Adrenal gland (tissue), 19 donors: ENCODE measurements at places on chromosomes 13 and 19.

- DNase-seq, result no peak
Measured at GRCh38 chr19:54480051-54480450, 7.0 kb upstream of the CDC42EP5 start.

GRCh38 chr13:37364007-37364406 lies 234.6 kb downstream of the POSTN start:
- no peak for DNase-seq

DNA sequence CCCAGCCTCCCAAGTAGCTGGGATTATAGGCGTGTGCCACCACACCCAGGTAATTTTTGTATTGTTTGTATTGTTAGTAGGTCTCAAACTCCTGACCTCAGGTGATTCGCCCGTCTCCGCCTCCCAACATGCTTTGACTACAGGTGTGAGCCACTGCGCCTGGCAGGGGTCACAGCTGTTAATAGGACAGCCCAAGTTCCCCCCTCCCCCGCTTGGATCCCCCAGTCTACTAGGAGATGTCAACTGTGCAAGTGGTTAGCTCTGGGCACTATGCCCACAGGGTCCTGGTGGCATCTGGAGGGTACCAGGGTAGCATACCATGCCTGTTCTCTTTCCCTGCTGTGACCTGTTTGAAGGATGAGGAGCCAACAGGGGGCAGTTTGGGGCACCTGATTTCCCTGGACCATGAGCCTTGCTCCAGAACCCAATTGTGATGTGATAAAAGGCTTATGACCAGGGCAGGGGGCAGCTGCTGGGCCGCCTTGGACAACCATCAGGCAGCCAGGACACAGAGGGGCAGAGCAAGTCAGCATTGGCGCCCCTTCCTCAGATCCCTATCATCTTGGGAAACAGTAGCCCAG lies at the start of gene TSPAN16:
Gene TSPAN16 (plus strand): TSS at position 496 of the 581 bp plus-strand sequence. CDS start 138 bp downstream, outside the sequence.
- peak; percentile 26 for DNase-seq

DNA sequence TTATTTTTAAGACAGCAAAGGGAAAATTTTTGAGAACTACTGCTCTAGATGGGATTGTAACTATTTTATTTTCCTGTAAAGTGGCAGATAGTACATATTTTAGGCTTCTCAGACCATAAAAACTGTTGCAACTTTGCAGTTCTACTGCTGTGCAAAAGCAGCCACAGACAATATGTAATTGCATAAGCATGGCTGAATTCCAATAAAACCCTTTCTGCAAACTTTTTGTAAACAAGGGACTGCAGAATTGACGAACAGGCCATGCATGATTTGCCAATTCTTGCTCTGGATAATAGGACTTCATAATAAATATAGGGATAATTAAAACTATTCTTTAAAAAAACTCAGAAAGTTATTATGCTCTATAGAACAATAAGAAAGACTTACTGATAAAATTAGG lies 149.1 kb downstream of the SLITRK5 start:
- no peak for DNase-seq

DNA sequence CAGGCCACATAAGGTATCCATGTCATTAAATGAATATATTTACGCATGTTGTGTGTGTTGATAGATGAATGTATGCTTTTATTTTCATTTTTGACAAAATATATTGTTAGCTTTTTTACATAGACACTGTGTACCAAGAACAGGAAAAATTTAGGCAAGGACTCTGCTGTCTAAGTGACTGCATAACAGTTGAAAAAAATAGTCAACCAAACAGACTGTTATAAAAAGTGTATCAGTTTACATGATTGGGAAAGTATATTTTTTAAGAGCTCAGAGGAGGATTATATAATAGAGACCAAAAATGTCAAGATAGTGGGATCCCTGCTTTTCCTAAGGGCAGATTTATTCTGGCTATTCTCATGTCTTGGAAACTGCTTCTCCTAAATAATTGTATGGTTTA lies 858.0 kb downstream of the SLITRK1 start:
- no peak for DNase-seq

DNA sequence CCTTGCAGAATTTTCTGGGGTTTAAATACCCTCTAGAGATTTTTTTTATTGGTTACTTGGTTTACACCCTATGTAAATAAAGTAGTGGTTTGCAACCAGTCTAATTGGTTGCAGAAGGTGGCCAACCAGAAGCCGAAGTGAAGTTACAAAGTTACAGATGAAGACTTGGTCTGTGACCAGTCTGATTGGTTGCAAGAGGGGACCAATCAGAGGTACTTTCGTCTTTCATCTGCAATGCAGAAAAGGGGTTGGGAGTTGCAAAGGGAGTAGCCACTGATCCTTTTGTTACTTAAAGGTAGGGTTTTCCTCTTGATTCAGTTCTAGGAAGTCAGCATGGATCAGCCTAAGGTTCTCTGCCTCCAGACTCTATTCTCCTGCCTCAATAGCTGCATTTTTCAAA lies 48.8 kb upstream of the CHST8 start:
- DNase-seq, result no peak

- DNase-seq, result no peak
Measured at GRCh38 chr13:33828431-33829129, 10.6 kb downstream of the RFC3 start.

- DNase-seq, result no peak
Measured at GRCh38 chr13:46086985-46087384, 17.8 kb downstream of the CPB2 start.

- DNase-seq, result no peak
Measured at GRCh38 chr19:51027126-51027806, 850 bp upstream of the KLK11 start.

DNA sequence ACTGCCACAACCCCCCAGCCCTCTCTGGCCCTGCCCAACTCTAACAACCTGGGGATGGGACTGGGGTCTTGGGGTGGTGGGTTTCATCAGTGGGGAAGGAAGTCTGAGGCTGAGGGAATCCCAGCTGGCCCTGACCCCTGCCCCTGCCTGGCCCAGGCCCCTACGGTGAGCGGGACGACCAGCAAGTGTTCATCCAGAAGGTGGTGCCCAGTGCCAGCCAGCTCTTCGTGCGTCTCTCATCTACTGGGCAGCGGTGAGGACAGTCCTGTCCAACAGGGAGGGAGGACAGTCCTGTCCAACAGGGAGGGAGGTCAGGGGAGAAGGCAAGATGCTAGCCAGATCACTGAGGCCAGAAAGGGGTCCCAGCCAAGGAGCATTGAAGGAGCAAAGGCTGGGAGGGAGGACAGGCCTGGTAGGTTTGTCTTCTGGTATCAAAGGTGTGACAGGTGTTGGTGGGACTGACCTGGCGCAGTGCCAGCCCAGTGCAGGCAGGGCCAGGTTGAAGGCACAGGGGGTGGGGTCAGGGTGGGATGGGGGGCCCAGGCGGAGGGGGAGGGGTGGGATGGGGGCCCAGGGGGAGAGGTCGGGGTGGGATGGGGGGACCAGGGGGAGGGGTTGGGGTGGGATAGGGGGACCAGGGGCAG lies 12.1 kb upstream of the LTBP4 start:
- no peak for DNase-seq

DNA sequence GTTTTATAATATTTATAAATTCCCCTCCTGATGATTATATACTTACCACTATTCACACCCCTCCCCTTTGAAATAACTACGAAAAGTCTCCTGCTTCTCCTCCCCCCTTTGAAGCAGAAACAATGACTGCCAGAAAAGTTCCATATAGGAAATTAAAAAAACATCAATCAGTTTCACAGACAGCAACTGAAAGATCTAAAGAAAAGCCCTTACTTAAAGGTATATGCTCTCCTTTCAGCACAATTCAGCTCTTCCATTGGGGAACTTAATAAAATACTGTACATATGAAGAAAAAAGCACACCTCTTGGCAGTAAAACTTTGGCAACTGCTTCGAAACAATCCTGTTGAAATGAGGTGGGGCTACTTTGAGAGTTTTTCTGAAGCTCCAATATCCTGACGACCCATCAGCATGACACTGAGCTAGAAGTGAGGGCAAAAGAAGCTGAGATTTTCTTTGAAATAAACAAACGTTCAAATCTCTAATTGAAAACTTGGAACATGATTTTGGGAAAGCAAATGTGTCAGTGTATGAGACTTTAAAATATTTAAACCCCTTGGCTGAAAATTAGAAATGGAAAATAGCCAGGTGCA lies 147.6 kb upstream of the RXFP2 start:
- no peak for DNase-seq

DNA sequence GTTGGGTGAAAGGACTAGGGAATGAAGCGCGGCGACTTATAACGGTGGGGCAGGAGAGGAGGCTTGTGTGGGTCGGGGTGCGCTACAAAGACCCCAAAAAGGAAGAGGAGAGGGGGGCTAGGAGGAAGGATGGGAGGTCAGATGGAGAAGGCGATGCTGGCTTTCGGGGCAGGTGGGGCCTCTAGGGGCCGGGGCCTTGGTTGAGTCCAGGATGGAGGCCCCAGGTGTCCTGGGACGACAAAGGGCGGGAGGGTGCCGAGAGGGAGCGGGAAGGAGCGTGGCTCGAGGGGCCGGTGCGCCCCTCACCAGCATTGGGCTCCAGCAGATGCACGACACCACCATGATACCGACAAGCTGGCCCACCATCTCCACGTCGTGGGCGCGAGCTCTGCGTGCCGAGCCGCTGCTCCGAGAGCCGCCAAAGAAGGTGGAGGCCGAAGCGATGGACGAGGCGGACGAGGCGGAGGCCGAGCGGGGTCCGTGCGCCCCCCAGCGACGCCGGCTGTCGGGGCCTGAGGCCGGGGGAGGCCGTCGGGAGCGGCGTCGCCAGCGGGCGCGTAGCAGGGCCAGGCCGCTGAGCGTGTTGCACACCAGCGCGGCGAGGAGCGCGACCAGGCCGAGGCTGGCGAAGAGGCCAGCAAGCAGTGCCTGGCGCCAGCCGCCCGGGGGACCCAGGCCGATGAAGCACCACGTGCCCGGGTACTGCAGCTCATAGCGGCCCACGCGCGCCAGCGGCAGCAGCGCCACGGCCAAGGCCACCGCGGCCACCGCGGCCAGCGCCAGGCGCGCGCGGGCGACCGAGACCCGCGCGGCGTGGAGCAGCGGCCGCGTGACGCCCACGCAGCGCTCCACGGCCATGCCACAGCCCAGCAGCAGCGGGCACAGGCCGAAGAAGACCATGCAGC lies 1.8 kb downstream of the PTGER1 start:
- DNase-seq, result no peak

GRCh38 chr13:50125554-50126262 lies 110.5 kb downstream of the KCNRG start:
- peak; percentile 95 for DNase-seq

GRCh38 chr13:79710376-79710775 lies 229.4 kb downstream of the NDFIP2 start:
- no peak for DNase-seq

- no peak for DNase-seq
Measured at GRCh38 chr13:94537740-94538630, 58.0 kb downstream of the TGDS start.

GRCh38 chr13:79090552-79091124 lies 315.4 kb downstream of the RBM26 start:
- no peak for DNase-seq

GRCh38 chr13:64540976-64541375 lies 2689.2 kb downstream of the PCDH9 start:
- no peak for DNase-seq

DNA sequence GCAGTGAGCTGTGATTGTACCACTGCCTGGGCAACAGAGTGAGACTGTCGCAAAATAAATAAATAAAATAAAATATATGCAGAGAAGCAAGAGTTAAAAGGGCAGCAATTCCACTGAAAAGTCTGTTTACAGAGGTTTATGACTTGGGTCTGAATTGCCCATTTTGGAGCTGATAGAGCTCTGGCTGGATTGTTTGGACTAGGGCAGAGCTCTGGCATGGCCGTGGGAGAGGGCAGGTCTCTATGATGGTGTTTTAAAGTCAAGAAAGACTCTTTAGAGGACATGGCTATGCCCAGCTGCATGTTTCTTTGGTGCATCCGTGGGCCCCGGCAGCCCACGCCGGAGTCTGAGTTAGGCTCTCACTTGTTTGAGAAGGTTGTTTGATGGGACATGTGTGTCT lies 64.6 kb upstream of the C1QTNF9 start:
- no peak for DNase-seq

DNA sequence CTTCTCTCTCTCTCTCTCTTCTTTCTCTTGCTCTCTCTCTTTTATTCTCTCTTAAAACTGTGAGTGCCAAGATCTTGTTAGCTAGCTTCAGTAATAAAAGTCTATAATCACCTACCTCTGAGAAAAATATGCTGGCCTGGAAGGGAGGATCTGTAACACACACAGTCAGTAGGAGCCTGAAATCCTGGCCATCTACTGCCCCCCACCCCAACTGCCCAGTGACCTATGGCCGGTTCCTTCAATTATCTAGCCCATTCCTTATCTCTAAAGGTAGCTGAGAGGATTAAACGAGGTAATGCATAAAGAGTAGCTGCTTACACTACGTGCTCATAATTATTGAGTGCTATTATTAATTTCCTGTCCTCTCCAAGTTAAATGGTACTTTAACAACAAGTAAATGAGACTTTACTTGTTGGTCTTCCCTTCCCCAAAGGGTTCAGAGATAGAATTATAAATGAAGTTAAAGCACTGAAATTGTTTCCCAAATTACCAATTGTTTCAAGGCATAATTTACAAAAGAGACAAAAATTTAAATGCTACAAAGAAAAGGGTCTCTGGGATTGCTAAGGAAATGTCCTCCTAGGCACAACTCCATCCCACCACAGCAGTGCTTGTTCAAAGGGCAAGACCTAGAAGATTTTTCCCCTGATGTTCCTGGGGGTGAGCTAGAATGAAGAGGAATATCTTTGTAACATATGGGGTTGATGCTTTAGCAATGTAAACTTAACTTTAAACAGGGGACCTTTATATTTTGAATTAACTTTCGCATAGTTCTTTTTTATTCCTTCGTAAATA lies 1.8 kb downstream of the LCP1 start:
- no peak for DNase-seq

DNA sequence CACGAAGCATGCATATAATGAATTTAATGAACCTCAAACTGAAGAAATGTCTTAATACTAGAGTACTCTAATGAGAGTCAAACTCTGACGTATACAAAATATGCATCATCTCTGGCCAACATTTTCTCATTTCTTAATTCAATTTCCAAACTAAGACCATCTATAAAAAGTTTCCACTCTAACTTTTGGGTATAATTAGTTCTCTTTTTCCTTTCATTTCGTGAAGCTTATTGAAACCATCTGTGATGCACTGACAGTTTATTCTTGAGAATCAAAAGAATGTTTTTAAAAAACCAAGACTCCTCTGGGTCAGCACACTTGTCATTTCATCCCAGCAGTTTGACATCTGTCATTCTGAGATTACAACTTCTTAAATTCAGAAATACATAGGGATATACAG lies 90.0 kb downstream of the CAB39L start:
- DNase-seq, result no peak
